ENCODE measurements at places on chromosomes 2 and 18.

GRCh38 chr18:62128157-62128556 lies 58.7 kb downstream of the PIGN start:
- no peak for DNase-seq

DNA sequence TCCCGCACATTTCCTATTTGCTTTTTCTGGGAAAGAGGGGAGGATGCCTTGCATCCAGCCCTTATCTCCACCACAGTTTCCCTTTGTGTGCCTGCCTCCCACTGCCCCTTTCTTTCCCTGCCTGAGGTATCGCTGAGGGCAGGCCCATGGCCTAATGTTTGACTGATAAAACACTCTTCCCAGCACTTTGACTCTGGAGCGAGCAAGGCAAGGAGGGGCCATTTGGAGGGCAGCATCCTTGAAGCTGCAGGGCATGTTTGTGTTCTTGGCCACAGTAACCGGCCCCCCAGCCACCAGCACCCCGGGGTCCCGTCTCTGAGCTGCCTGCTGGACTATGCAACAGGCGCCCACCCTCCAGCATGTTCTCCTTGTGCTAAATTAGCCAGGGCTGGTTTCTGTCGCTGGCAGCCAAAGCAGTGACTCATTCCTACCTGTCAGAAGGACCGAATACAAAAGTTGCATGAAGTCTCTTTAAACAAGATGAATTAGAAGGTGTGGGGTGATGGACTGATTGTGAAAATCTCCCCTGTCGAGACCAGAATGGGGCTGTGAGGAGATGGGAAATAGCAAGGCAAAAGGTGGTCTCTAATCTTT lies 50.7 kb downstream of the BCL2L11 start:
- DNase-seq, result no peak

DNA sequence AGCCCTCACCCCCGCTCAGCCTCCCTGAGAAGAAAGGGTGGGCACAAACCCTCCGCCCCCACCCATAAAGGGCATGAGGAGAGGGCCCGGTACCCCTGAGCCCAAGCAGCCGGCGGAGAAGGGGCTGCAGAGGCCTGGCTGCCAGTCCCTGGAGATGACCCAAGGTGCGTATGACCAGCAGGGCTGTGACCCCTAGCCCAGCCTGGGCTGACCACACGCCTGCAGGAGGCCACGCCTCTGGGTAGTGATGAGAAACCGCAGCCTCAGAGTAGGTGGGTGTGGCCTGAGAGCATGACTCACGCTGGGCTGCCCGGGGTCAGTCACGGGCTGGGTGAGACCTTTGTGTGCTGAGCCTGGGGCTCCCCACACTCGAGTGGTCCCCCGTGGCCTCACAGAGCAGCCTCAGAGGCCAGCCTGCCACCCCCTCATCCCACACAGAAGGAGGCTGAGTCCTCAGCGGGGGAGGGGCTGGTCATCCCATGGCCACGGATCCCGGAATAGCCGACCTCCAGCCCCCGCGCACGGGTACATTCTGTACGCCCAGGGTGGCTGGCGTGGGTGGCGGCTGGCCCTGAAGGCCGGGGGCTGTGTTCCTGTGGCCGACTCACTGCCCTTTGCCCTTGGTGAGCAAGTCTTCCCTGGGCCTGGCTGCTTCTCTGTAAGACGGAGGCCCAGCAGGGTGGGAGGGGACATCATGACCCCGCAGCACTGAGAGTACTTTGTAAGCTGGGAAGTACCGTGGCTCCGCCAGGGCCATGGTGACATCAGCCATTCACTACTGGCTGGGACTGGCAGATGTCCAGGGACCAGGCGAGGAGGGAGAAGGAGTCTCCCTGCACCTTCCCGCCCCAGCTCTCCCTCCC lies 110.8 kb upstream of the OTOS start:
- peak; percentile 30 for DNase-seq

GRCh38 chr18:8231316-8231715 lies 377.9 kb upstream of the RAB12 start:
- DNase-seq, result no peak

- DNase-seq, result no peak
Observed at GRCh38 chr2:188367164-188367563, 75.5 kb downstream of the GULP1 start.

- DNase-seq, result no peak
Observed at GRCh38 chr2:111030945-111031344, 89.8 kb upstream of the BCL2L11 start.

- no peak for DNase-seq
Observed at GRCh38 chr2:235347691-235348090, 146.2 kb upstream of the AGAP1 start.

- peak; percentile 35 for DNase-seq
Observed at GRCh38 chr2:197145471-197146056, 165.0 kb downstream of the ANKRD44 start.

GRCh38 chr2:42939411-42940206 lies 147.2 kb upstream of the HAAO start:
- DNase-seq, result no peak

DNA sequence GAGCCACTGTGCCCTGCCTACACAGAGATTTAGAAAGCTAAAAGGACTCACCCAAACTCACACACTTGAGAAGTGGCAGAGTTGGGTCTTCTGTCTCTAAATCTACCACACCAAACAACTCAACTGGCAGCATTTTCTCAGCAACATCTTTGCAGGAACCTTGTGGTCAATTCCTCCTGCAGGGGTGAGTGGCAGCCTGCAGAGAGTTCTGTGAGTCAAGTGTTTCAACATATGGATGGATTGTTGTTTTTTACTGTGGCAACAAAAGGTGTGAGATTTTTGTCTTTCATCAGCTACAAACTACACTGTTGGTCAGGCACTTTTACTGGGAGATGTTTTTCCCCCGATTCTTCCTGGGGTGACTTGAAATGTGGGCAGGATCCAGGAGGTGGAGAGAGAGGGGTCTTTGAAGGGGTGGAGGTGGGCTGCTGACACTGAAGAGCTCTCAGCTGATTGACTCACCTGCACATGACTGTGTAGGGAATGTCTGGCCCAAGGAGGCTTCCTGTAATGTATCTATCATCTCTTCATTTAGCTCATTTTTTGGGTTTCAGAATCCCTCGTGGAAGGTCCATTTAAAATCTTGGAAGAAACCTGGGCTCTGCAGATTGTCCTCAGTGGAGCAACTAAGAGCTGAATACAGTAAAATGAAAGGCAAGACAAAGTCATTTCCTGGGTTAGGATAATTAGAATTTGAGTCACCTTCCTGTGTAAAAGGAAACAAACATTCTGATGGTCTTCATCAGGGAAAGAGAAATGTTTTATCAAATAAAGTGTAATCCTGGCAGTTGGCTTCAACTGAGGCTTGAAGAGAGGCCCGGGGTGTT lies 98.6 kb downstream of the MSH2 start:
- peak; percentile 41 for DNase-seq

DNA sequence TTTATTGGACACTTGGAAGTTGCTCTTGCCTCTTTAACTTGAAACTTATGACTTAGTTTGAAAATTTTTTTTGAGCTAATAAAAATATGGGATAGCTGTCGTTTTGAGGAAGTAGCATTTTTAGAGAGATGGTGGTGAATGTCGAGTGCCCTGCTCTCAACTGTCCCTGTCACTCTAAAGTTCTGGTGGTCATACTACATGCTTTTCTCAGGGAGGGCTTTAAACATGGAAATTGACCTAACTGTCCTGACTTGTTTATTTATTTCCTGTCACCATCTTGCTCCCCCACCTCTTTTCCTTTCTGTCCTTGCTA lies 16.0 kb downstream of the CEP192 start:
- DNase-seq, result no peak

- no peak for DNase-seq
Observed at GRCh38 chr2:46700435-46700834, 215.2 kb downstream of the MCFD2 start.

DNA sequence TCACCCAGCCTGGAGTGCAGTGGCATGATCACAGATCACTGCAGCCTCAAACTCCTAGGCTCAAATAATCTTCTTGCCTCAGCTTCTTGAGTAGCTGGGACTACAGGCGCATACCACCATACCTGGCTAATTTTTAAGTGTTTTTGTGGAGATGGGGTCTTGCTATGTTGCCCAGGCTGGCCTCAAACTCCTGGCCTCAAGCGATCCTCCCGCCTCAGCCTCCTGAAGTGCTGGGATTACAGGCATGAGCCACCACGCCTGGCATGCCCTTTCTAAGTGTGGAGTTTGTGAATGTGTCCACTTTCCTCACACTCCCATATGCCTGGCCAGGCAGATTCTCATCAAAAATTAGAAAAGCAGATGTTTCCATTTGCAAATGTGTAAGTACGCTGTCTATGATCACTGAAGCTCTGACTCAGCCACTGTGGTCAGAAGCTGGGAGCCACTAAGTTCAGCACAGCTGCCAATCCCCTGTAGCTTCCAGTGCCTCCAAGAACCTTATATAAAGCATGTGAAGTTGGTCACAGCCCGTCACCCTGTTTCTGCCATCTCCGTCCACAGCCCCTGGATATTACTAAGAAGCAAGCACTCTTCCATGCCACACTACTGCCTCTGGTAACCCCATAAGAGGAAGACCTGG lies 155.4 kb downstream of the FAM210A start:
- peak; percentile 77 for DNase-seq

DNA sequence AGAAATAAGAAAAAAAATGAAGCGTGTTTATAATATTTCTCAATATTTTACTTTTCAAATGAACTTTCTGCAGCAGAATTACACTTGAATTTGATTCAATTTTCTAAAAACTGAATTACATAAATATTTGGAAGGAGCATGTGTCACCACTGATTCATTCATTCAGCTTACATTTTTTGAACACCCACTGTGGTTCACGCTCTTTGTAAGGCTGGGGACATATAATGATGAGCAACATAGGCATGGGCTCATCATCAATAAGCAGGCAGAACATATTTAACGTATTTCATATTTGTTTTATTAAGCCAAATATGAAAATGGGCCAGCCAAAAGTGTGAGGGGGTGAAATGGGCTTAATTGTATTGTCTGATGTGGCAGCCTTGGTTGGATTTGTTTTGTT lies 209.1 kb downstream of the CTNNA2 start:
- no peak for DNase-seq

DNA sequence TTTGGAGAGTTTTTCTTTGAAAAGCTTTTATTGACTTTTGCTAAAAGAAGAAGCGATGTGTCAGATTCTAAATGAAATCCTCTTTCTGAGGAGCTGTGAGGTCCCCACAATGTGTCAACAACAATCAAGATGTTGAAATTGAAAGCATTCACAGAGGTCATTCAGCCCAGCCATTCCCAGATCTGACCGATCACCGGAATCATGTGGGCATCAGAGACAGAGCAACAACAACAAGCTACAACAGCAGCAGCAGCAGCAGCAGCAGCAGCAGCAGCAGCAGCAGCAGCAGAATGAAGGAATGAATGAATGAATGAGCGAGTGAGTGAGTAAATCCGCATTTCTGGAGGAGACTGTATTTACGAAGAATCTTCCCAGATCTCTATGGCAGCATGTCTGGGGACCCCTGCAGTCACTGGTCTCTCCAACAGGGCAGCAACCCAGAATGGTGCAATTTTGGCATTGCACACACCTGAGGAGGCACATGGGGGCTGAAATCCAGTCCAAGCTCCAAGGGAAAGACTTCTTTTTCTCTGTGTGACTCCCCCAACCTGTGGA lies 299.0 kb downstream of the MYCN start:
- no peak for DNase-seq

DNA sequence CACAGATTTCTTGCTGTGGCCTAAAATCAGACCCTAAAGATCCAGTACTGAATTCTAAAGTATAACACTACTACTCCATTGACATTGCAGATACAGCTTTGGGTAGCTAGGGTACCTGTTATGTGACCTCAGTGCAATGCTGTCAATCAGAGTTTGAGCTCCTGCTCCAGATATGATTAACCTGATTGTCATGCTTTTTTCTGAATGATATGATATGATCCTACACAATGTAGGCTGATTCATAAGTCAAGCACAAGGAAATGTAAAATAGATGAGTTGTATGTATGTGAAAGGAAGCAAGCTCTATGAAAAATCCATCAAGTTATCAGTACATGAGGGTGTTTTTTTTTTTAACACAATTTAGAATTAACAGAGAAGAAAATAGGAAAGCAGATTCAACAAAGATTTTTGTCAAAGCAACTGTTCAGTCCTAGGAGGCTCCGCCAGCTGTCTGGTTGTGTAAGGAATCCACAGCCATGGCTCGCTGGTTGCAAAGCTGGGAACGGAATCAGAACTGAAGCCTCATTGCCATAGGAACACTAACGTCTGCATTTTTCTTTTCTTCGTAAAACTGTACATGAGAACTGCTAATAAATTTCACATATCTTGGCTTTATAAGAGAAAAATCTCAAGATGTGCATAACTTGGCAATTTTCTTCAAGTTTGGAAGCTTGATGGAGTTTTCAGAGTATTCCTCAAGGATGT lies 52.9 kb downstream of the NR4A2 start:
- no peak for DNase-seq

GRCh38 chr2:23503682-23504081 lies 118.7 kb downstream of the KLHL29 start:
- DNase-seq, result no peak

- DNase-seq, result no peak
Observed at GRCh38 chr18:50027996-50028395, 167.0 kb downstream of the MYO5B start.

- no peak for DNase-seq
Observed at GRCh38 chr18:51194604-51195003, 2.9 kb downstream of the MEX3C start.

GRCh38 chr2:22907330-22907729 lies 477.6 kb upstream of the KLHL29 start:
- no peak for DNase-seq

DNA sequence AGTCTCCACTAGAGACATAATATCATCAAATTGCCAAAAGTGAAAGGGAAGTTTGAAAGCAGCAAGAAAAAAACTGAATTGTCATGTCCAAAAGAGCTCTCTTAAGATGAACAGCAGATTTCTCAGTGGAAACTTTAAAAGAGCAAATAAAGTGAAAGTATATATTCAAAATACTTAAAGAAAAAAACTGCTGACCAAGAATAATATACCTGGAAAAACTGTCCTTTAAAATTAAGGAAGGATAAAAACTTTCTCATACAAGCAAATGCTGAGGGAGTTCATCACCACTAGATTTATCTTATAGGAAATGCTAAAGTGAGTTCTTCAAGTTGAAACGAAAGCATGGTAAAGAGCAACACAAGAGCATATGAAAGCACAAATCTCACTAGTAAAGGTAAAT lies 83.3 kb upstream of the SCN1A start:
- DNase-seq, result no peak

DNA sequence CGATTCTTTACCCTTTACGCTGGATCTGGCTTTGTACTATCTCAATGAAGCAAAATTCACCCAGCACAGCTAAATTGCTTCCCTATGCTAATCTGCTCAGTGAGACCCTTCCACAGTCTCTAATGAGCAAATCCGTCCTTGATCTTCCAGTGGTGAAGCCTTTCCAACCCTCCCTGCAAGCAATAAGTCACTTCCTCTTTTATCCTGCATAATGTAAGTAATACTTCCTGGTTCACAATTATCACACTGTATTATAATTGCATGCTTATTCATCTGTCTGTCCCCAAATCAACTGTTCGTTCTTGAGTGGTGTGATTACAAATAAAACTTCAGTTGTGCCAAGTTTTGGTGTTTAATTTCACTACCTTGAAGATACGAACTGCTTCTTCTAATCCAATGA lies 404.0 kb downstream of the ADCYAP1 start:
- DNase-seq, result no peak

DNA sequence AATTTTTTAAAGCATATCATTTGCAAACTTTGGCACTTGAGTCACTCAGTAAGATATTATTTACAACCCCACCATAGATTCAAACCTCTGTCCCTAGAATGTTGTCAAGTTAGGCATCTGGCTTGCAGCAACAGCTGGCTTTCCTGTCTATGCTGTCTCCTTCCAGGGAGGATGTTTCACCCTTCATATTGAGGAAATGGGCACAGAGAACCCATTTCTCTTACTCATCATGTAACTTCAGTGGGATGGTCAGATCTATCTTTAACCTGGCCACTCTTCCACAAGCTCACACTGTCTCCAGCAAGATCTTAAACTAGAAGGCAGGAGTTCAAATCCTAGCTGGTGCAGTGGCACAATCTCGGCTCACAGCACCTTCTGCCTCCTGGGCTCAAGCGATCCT lies 15.8 kb downstream of the LCT start:
- no peak for DNase-seq

Data from activated CD8-positive, alpha-beta T cell treated with anti-CD3 and anti-CD28 coated beads for 36 hours (primary cell).